ENCODE measurements at places on chromosomes 11 and 22.

- no peak for DNase-seq
Observed at GRCh38 chr11:35553831-35554230, 28.4 kb upstream of the PAMR1 start.

DNA sequence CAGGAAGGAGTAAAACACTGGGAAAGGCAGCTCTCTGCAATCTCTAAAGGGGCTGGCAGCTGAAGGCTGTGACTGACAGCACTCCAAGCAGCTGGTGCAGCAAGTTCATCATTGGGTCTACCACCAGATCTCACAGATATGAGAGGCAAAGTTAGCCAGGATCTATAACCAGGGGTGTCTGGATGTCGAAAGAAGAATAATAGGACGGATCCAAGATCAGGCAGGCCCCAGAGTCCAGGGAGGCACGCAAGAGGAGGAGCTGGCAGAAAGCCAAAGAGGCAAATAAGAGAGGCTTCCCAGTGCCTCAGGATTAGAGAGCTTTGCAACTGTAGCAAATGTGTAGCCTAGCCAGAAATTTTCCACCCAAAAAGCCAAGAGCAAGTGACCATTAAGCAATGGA, 77.1 kb downstream of the RBMXL2 start:
- DNase-seq = no peak

GRCh38 chr11:88354912-88355311, 17.4 kb upstream of the CTSC start:
- DNase-seq = no peak

- no peak for DNase-seq
Observed at GRCh38 chr11:116581349-116581748, 191.4 kb downstream of the BUD13 start.

DNA sequence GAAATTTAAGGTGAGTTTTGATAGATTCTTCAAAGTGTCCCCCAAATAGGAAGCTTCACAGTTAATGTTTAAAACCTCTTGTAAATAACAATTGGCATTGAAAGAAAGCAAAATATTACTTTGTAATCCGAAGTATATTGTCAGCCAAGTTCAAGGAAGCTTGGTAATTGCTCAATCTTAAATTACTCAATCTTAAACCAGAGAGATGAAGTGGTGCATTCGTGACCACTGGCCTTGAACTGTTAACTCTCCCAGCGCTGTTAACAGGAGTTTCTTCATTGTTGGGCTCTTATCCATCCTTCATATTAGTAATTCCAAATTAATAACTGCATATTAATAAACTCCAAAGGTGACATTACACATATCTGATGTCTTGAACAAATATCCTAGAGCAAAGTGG, 20.6 kb upstream of the FDX1 start:
- DNase-seq = no peak

GRCh38 chr11:125886997-125887372, 483 bp upstream of the HYLS1 start:
- DNase-seq = no peak

DNA sequence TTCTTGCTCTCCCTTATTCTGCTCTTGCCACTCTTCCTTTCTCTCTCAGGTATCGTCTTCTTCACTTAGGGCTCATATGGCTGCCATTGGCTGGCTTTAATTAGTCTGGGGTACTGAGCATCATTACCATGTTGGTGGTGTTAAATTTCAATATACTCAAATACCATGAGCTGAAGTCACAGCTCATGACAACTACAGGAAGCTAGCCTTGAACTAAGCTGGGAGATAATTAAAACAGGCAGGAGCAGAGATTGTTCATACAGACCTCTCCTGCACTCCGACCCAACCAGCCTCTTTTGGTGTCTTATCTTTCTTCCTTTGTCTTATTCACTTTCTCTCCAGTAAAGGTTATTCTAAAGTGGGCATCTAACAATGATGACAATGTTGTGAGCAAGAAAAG, 130.9 kb upstream of the BLID start:
- no peak for DNase-seq

DNA sequence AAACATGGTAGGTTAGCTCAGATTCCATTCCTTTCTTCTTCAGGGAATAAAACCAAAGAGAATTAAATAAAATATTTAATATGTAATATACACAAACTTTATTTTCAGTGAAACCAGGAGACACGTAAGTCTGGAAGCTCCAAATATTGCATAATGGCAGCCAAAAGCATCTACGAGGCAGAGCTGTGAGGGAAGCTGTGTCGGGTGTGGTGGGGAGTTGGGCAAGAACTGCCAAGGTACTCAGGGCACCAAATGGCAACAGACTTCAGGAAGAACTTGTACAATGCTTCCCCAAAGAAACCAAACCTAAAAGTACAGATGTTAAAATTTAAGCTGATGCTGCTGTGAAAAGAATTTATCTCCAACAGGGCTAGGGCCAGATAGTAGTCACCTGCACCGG, 47.5 kb upstream of the C11orf87 start:
- no peak for DNase-seq

DNA sequence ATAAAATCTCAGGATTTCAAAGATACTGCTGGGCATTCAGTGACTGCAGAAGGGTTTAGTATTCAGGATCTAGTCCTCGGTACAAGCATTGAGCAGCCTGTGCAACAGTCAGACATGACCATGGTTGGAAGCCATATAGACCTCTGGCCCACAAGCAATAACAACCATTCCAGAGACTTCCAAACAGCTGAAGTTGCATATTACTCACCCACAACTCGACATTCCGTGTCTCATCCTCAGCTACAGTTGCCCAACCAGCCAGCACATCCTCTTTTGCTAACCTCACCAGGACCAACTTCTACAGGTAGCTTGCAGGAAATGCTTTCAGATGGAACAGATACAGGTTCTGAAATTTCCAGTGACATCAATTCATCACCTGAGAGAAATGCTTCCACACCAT, 156.8 kb downstream of the C11orf91 start:
- DNase-seq = no peak

- DNase-seq = no peak
Observed at GRCh38 chr11:69308936-69309615, 15.1 kb downstream of the MYEOV start.

DNA sequence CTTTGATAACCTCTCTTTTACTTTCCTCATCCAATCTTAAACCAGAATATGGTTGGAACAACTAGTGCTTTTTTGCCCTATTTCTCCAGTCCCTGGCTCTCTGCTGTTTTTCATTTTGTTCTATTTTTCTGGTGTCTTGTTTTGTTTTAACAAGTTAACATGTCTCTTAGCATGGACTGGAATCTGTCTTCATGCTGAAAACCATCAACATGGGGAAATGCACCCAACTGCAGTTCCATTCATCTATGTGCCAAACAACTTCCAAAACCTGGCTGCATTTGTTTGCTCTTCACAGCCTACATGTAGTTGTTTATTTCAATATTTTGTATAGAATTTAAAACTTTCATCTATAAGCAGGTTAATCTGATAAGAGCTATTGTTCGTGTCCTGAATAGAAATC, 46.8 kb upstream of the NOX4 start:
- DNase-seq = no peak

DNA sequence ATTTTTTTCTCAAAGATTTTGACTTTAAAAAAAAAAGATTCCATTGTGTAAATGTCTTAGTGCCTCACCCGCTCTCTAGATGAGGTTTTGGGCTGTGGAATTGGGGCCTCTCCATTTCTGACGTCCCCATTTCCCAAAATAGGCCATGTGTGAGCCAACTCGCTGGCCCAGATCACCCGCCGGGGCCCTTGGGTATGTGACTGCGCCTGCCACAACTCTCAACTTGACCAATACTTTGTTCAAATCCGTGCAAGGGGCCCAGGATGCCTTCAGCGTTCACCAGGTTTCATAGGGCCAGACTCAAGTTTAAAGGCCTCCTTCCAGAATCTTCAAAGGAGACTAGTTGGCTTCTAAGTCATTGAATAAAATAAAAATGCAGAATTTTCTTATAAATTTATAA, 96.0 kb downstream of the DHCR7 start:
- DNase-seq = no peak

DNA sequence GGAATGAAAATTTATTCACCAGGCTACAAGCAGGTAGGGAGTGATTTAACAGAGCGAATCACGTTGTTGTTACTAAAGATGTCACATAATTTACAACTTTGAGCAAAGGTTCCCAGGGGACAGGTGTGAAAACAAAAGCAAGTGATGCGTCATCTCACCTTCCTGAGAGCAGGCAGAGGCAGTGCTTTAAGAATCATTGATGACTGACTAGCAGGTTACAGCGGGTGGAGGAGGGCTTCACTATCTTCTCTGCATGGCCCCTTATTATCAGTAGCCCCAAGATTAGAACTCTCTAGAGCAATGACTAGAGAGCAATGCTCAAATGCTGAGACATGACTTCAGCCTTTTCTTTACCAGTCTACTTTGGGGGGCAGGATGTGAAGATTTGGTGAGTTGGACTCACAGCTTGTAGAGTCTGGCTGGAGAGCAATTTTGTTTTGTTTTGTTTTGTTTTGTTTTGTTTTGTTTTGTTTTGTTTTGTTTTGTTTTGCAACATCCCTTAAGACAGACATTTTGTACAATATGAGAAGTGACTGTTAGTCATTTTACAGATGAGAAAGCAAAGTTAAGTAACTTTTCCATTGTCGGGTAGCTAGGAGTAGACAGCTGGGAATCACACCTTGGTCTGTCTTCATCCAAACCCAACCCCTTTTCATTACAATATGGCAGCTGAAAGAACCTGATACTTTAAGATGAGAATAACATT, 84.8 kb downstream of the SLC1A2 start:
- DNase-seq = no peak

- no peak for DNase-seq
Observed at GRCh38 chr22:41935015-41935351, 8.4 kb upstream of the TNFRSF13C start.

GRCh38 chr22:38494498-38494897, 11.6 kb downstream of the DDX17 start:
- no peak for DNase-seq

DNA sequence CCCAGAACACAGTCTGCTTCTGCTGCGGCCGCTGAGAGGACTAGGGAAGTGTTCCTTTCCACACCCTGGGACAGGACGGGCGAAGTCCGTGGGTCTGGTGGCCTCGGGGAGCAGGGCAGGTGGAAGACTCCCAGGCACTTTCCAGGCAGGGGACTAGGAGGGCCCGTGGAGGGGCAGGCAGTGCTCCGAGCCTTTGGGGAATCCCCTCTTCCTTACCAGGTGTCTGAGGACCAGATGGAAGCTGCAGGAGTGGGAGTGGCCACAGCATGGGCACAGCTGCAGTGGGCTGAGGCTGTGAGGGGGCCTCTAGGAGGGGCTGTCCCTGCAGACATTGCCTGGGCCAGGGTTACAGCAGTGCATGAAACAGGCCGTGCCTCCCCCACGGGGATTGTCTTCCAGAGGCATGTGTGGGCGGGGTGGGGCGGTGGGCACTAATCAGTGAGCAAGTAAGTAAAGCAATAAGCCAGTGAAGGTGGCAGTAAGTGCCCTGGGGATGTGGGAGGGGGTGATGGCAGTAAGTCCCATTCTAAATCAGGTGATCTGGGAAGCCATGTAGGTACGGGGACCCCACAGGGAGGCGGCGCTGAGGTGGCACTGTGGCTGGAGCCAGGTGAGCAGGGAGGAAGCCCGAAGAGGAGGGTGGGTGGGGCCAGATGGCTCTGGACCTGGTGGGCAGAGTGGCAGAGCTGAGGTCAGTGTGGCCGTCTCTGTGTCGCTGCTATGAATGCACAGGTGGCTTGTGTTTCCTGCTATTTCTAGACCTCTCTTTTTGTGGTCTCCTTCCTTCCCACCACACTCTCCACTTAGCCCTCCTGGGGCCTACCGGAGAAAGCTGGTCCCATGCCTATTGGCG, 66.4 kb downstream of the CTTN start:
- no peak for DNase-seq

DNA sequence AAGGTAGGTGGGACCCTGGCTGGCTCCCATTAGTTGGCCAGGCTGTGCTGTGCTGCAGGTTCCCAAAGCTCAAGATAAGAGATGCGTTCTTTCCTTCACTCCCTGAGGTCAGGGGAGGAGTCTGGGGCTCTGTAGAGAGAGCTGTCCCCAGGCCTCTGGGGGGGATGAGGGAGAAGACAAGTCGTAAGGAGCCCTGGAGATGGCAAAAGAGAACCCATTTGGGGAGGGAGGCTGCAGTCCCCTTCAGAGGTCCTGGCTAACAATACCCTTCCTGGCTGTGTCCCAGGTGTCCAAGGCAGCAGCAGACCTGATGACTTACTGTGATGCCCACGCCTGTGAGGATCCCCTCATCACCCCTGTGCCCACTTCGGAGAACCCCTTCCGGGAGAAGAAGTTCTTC, 916 bp downstream of the GNG3 start:
- no peak for DNase-seq

DNA sequence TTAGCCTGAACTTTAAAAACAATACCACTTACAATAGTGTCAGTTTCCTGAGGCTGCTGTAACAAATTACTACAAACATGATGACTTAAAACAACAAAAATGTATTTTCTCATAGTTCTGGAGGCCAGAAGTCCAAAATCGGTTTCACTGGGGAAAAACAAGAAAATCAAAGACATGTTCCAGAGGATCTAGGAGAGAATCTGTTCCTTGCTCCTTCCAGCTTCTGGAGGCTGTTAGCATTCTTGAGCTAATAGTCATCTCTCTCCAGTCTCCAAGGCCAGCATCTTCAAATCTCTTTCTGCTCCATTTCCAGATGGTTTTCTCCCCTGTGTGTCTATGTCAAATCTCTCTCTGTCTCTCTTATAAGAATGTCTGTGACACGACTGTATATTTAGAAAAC, 67.6 kb upstream of the TEAD1 start:
- no peak for DNase-seq

DNA sequence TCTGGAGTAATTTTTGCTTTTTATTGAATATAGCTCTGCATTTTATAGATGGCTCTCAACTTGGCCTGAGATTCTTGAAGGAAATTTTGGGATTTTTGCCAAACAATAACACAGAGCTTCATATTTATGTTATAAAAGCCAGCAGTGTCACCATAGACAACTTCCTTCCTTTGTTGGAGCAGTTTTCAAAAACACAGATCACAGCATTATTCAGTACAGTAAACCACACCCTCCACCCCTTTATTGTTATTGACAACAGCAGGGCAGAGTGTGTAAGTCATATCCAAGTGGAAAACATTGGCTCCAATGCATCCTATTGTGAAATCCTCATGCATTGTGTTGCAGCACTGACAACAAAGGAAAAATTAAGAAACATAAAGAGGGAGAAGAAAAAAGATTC, 62.6 kb upstream of the PRSS23 start:
- no peak for DNase-seq

DNA sequence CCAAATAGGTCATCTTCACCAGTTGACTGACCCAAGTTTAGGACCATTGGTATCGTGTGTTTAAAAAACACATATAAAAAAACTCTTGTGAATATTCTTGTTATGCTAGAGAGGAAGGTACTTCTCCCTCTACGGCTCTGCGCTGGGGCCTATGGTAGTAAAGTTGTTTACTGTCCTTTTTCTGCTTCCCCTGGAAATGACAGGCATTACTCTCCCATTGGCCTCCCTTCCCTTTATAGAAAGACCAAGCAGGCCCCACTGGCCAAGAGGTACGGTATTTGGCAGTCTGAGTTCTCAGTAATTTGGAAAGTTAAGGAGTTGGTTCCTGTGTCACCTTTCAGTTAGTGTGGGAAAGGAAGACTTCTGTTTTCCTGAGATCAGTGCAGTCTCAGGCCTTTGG, 6.5 kb downstream of the THYN1 start:
- no peak for DNase-seq
